GM04504 (cell line): ENCODE measurements at places on chromosomes 5 and 9.
A peak's percentile ranks its signal among the peaks of the same experiment; 100 is the strongest.

GRCh38 chr5:135030956-135031812 lies 2.8 kb downstream of the PITX1 start:
- no peak for DNase-seq

DNA sequence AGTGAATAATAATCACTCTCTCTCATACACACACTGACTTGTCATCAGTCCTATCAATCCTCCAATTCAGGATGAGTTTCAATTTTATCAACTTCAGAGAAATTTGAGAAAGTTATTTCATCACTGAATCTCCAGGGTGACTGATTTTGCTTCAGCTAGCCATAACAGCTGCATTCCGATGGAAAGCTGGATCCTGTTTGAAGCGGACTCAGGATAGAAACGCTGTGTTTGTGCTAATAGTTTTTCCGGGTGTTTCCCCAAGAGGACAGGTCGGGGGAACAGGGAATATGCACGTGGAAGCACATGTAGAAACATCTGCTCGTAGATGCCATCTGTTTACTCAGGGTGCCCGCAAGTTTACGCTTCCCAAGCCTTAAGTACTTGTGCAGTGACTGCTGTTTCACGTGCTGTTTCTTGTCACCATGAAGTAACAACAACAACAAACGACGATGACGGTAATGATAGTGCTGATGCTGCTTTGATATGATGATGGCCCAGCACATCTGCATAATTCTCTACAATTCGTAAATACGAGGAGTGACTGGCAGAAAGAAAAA lies 263.7 kb upstream of the DAPK1 start:
- DNase-seq: no peak

DNA sequence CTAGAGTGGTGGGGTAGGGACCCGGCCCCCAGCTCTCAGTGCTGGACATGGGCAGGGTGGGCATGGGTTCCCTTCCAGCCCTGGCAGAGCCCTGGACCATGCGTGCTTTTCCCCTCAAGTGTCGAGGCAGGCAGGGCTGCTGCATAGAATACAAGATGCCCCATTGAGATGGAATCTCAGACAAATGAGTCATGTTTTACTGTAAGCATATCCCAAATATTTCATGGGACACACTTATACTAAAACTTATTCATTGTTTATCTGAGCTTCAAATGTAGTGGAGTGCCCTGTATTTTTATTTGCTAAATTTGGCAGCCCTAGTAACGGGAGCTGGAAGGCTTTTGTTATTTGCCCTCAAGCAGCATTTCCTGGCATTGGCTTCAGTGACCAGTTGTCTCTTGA lies 3.2 kb upstream of the RNU6ATAC start:
- DNase-seq: peak; percentile 39

- DNase-seq: no peak
These were observed at the start of gene FST for GRCh38 chr5:53480416-53481158. FST (plus strand) TSS chr5:53480629; CDS start chr5:53480792, 163 bp downstream.

DNA sequence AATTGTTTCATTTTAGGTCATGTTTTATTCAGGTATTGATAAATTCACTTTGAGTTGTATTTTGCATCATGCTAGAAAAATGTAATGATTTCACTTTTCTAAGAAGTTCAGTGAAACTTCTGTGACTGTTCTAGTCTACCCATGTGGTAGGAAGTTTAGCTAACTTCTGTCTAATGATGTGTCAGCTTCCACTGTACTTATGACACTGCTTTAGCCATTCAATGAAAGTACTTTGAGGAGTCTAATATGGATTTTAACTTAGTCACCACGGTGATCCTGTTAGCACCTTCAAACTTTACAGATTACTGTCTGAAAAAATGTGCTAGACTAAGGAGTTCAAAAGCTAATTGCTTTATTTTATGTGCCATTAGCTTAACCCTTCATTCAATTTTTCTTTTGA lies 1510.5 kb upstream of the CDH9 start:
- DNase-seq: no peak

- DNase-seq: peak; percentile 87
These were observed 82.7 kb downstream of the C9orf152 start for GRCh38 chr9:110125207-110125751.

GRCh38 chr5:69006030-69006429 lies 87.8 kb upstream of the SLC30A5 start:
- no peak for DNase-seq

DNA sequence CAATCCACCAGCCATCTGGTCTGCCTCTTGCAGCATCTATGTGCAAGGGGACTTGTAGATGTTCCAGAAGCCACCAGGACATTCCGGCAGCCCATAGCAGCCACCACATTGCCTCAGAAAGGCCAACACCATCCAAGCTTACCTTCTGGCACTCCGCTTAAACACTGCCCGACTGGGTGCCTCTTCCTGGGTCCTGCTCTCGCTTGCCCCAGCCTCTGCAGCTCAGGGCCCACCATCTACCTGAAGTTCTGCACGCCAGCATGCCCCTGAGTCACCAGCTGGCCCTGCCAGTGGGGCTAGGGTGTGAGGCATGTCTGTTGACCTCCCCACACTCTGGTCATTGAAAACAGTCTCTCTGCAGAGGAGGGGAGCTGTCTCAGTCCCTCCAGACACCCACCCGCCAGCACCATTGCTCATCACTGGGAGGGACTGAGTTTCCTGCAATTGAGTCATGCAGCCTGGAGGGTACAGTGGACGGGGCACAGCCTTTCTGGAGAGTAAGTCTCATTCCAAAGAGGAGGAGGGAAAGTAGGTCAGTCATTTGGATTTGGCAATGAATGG lies 16.9 kb upstream of the COL5A1 start:
- no peak for DNase-seq

DNA sequence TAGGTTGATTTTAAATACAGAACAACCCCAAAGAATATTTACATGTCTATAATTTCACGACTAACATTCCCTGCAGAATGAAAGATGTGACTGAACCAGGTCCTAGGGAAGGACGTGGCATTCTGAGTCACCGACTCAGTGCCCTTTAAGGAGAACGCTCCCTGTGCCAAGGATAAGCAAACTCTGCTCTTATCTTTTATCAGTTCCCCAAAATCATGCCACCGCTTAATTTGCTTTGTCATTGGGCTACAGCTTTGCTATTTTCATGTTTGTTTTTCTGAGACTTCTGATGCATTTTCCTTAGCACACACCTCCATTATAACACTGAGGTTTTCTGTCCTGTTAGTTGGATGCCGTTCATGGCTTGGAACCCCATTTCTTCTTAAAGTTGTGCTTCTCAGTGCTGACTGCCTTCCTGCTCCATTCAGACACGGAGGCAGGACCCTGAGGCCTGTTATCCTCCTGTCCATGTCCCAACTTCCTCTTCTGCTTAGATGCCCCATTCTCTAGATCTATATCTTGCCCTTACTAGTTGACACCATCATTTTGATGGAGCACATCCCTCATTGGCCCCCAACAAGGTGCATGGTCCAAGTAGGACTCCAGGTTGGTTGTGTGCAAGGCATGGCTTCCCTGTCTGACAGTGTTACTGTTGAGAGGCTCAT lies 11.2 kb upstream of the SEMA4D start:
- DNase-seq: no peak

DNA sequence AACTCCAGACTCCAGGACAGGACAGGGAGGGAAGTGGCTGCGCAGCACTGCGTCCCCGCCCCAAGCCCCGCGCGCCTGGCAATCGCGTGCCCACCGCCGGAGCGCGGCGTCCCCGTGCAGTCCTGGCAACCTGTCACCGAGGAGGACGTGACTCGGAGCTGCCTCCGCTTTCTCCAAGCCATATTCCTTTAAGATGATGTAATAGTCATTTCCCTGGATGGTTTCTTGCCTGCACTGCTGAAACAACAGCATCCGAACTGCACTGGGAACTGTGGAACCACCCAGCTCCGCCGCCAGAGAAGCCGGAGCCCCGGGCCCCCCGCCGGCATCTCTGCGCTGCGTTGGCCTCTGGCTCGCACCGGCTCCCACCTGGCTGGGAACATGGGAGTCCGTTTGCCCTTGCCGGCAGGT lies 34.5 kb downstream of the KCTD16 start:
- no peak for DNase-seq

GRCh38 chr5:78041805-78042204 lies 252.7 kb downstream of the AP3B1 start:
- DNase-seq: no peak

DNA sequence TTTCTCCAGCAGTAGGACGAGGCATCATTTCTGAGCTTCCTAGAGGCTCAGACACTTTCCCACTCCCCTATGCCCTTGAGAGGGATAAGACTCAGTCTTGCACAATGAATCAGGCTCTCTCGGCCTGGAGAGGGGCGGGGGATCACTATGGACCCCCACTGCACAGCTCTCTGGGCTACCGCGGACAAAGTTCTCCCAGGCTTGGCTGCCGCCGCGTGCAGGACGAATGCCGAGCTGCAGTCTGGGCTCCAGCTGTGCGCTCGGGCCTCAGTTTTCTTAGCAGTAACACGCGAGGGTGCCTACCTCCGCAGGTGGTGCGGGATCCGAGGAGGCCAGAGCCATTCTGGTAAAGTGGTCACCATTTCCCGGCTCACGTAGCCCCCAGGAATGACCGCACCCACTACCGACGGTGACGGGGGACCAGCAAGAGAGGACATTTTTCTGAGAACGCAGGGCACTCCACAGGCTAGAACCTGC lies 3.4 kb upstream of the MYORG start:
- no peak for DNase-seq

- DNase-seq: no peak
These were observed 7.3 kb upstream of the RANBP17 start for GRCh38 chr5:170854566-170854965.

- no peak for DNase-seq
These were observed 67.2 kb downstream of the IL31RA start for GRCh38 chr5:55918087-55919035.

DNA sequence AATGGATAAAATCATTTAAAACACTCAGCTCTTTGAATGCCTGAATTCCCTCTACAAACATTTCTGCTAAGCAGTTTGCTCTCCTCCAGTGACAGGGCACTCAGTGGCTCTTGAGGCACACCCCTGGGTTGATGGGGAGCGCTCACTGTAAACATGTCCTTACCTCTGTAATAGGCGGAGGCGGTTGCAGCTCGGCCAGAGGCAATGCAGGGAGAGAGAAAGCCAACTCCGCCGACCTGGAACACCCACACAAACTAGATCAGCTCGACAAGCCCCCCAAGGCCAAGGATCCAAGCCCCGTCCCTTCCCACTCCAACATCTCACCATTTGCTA lies 329 bp downstream of the CDC23 start:
- DNase-seq: no peak

DNA sequence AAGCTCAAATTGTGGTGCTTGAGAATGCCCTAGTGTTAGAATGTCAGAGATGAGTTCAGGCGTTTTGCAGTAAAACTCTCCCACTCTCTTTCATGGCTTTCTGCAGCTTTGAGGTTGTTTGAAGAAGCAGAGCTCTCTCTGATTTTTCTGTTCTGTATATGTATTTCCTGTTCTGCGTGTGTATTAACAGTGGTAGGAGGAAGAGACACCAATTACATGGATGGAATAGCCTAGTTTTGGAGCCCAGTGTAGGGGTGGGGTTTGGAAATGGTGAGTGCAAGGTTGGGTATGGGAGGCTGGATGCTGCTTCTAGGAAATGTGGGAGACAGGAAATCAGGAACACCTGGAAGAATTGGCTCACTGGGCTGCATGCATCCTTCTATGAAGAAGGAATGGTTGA lies 12.4 kb downstream of the LARP1 start:
- no peak for DNase-seq

DNA sequence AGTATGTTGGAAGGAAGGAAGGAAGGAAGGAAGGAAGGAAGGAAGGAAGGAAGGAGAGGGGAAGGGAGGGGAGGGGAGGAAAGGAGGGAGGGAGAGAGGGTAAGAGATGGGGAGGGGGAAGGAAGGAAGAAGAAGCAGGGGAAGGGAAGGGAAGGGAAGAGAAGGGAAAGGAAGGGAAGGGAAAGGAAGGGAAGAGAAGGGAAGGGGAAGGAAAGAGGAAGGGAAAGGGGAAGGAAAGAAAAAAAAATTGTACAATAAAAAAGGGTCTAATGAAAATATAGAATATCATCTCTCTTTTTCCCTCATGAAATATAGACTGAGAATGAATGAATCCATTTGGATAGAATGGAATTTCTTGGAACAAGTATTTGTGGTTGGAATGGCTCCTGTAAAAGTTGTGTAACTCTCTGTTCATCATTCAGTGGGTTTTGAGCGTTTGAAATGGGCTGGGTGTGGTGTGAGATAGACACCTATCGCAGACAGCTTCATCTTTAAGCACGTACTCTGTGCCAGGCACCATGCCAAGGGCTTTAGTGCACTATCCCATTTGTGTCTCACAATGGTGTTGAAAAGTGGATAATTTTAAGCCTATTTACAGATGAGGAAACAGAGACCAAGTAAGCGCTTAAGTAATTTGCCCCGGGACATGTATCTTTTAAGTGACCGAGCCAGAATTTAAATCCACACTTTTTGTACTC lies 11.6 kb upstream of the PAPPA start:
- DNase-seq: no peak

DNA sequence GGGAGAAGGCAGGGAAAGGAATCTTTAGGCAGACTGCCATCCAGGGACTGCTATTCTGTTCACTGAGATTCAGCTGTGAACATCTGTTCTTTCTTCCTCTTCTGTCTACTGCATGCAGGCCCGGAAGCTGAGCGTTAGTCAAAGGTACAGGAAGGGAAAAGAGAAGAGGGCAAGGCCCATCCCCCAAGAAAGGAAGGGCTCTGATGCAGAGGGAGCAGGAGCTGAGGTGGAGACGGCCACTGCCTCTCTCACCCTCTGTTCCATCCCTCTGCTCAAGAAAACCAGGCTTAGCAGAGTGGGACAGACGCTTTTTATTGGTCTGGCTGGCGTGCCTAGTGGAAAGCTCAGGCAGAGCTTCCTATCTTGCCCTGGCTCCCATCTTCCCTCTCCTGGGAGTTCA lies 57.6 kb downstream of the PFDN1 start:
- DNase-seq: no peak

GRCh38 chr5:116507941-116508655 lies 66.5 kb downstream of the SEMA6A start:
- no peak for DNase-seq

DNA sequence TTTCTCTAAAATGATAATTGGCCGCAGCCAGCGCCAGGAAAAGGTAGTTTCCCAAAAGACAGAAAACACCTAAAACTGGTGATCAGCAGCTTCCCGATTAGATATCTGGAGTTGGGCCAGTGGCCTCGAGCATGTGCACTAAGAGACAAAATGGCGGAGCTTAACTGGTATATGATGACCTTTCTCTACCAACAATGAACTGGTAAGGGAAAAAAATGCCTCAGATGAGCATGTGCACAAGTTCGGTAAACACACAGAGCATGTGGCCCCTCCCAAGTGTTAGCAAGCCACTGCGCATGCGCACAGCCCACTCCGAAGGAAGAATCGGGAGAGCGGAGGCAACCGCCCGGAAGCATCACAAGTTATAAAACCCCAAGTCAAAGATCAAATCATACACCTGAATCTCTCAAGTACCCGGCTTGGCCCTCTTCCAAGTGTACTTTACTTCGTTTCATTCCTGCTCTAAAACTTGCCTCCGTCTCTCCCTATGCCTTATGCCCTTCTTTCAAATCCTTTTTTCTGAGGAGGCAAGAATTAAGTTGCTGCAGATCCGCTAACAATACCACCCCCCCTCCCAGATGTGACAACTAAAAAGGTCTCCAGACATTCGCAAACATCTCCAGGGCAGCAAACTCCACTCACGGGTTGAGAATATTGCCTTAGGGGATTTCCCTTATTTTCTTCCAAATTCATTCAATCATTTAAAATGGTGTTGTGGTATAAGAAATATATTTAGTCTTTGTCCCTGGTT lies 15.0 kb upstream of the PTBP3 start:
- DNase-seq: no peak

- DNase-seq: no peak
These were observed 47.8 kb downstream of the AHRR start for GRCh38 chr5:369151-369868.
